ENCODE measurements at places on chromosomes 2 and 18.
A peak's percentile ranks its signal among the peaks of the same experiment; 100 is the strongest.

GRCh38 chr2:9419541-9419940 lies 3.8 kb downstream of the ITGB1BP1 start:
- DNase-seq: no peak

GRCh38 chr2:161237392-161238264 lies 70.6 kb upstream of the PSMD14 start:
- DNase-seq: peak; percentile 38

GRCh38 chr2:27016801-27017325 lies 15.9 kb upstream of the TMEM214 start:
- DNase-seq: peak; percentile 51

GRCh38 chr2:106664669-106665068 lies 177.5 kb downstream of the CD8B2 start:
- no peak for DNase-seq

GRCh38 chr2:170240629-170241028 lies 62.7 kb downstream of the MYO3B start:
- no peak for DNase-seq

- no peak for DNase-seq
These were observed 107.0 kb upstream of the RAB6C start for GRCh38 chr2:129872446-129872845.

DNA sequence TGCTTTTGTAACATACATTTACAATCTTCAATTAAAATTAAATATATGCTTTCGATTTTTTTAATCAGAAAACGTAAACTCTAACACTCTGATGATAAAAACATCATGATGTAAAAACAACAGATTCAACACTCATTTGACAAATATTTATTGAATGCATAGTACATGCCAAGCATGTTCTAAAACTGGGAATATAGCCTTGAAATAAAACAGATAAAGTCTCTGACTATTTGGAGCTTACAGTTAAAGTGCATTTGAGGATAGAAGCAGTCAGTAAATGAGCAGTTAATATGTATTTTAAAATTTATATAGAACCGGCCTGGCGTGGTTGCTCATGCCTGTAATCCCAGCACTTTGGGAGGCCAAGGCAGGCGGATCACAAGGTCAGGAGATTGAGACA lies 47.8 kb downstream of the TMX3 start:
- no peak for DNase-seq

DNA sequence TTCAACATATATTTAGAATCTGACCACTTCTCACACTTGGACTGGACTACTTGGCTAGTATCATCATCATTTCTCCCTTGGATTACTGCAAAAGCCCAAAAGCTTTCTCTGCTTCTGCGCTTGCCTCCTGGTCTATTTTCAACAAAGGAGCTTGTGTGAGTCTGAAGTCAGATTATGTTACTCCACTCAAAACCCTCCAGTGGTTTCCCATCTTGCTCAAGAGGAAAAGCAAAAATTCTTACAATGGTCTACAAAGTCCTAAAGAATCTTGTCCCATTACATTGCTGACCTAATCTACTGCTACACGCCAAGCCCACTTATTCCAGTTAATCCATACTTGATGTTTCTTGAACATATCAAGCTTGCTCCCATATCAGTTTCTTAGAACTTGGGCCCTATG lies 9.6 kb downstream of the PREPL start:
- DNase-seq: no peak

- DNase-seq: no peak
These were observed 246.7 kb downstream of the BABAM2 start for GRCh38 chr2:28137221-28137620.

GRCh38 chr2:157900684-157901083 lies 24.6 kb upstream of the ACVR1 start:
- DNase-seq: no peak

DNA sequence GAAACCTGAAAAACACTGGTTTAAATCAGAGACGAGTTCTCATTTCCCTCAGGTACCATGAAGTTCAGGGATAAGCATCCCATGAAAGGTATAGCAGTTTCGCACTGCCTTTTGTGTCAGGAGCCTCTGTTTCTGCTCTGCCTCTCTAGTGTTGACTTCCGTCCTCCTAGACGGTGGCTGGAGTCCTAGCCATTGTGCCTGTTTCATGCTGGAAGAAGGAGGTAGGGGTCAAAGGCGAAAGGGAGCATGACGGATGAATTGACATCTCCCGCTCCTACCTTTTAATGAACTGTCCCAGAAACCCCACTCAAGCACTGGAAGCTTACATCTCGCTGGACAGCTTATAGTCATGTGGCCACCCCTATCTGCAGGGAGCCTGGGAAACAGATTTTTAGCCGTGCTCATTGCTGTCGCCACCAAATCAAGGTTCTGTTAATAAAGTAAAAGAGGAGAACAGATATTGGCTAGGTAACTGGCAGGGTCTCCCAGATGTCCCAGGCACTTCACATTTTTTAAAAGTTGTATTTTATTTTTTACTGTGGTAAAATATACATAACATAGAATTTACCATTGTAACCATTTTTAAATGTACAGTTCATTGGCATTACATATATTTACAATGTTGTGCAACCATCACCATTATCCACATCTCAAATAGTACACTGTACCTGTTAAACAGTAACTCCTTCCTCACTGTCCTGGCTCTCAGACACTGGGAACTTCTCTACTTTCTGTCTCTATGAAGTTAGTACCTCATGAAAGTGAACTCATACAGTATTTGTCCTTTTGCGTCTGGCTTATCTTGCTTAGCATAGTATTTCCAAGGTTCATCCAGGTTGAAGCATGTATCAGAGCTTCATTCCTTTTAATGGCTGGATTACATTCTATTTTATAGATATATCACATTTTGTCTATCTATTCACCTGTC lies 55.0 kb upstream of the CTLA4 start:
- DNase-seq: no peak

GRCh38 chr2:42980764-42981416 lies 188.5 kb upstream of the HAAO start:
- no peak for DNase-seq

GRCh38 chr2:173150087-173150486 lies 74.4 kb downstream of the MAP3K20 start:
- no peak for DNase-seq

- no peak for DNase-seq
These were observed 10.4 kb downstream of the TOGARAM2 start for GRCh38 chr2:28991460-28991859.

GRCh38 chr2:20507166-20507692 lies 60.4 kb downstream of the RHOB start:
- DNase-seq: no peak

DNA sequence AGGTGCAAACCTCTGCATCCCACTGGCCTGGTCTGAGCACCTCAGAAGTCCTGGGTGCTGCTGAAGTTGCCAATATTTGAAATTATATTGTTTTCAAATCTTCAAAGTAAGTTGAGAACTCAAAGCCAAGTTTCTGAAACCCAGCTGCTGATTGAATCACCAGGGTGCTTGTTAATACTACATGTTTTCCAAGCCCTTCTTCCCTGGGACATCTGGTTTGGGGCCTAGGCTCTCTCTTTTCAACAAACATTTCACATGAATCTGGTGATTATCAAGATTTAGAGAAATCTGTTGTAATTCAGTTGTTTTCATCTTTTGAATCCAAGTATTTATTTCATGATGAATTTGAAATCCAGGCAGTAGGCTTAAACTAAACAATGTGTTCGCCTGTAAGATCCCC lies 24.4 kb downstream of the MLPH start:
- DNase-seq: no peak

Measured in H54 (cell line).